ENCODE measurements at places on chromosomes 12 and 14.

DNA sequence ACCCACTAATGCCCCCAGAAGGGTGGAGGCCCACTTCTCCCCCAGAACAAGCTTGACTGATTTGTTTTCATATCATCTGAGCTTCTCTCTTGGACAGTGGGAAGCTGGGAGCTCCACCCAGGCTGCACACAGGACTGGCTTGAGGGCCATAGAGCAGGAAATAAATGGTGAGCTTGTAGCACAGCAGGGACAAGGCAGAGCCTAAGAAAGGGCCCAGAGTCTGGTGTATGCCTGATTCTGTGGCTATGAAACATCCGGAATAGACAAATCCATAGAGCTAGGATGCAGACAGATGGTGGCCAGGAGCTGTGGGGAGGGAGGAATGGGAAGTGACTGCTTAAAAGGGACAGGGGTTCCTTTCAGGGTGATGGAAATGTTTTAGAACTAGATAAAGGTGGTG lies 79.0 kb downstream of the ARL6IP4 start:
- no peak for DNase-seq

DNA sequence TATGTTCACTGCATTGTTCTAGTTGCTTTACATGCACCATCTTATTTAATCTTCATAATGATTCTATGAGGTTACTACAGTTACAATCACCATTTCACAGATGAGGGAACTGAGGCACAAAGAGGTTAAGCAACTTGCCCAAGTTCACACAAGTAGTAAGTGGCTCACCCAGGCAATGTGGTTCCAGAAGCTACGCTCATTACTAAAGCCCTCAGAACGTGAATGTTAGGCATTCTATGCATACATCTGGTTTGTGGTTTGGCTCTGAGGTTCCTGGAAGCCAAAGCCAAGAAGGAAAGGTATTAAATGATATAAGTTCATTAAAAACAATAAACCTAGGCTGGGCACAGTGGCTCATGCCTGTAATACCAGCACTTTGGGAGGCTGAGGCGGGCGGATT lies 14.4 kb upstream of the VRTN start:
- DNase-seq = peak; percentile 50

GRCh38 chr12:124805876-124806668 lies 57.6 kb downstream of the SCARB1 start:
- no peak for DNase-seq

DNA sequence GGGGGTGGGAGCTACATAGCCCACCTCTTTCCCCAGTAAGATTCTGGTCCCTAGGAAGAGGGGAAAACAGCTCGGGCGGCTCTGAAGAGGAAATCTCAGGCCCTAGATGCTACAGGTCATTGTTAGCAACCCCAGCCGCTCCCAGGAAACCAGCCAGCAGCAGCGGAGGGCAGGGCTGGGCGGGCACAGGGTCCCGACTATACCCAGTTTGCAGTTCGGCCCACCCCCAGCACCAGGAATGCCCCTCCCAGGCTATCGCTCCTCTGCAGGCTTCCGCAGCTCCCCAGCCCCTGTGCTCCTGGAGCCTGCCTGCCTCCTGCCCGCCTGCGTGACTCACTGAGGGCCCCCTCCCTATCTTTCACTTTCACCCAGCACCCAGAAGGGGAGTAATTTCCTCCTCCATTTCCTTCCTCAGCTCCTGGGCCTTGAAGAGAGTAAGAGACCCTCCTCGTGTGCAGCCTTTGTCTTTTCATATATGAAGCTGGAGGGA lies 27.2 kb upstream of the PNMA1 start:
- DNase-seq = no peak

- no peak for DNase-seq
Observed at GRCh38 chr14:55697414-55697861, 117.4 kb downstream of the KTN1 start.

DNA sequence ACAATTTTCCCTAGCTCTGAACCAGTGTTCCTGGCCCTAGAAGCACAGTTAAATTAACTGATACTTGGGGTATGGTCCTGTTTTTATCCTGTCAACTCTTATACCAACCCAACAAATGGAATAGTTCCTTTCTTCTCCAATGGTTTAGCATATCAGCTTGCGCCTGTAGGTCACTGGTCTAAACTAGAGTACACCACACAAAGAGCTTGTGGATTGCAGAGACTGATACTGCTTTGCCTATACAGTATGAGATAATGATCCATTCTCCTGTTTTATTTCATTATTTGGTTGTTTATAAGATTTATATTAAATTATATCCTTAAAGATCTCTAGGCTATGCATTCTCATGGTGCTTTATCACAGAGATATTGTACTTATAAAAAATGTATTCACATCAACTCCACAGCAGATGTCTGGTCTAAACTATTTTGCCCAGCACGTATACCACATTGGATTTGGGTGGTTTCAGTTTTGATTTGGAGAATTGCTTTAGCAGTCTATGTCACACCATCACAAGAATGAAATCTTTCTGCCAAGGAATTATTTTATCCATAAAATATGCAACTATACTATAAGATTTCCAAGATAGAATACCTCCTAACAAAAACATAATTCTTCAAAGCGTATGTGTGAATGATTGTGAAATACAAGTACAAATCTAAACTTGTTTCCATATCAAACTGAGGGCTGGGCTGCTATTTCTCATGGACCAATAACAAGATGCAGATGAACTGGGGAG lies 142.1 kb downstream of the SLC16A7 start:
- DNase-seq = no peak

DNA sequence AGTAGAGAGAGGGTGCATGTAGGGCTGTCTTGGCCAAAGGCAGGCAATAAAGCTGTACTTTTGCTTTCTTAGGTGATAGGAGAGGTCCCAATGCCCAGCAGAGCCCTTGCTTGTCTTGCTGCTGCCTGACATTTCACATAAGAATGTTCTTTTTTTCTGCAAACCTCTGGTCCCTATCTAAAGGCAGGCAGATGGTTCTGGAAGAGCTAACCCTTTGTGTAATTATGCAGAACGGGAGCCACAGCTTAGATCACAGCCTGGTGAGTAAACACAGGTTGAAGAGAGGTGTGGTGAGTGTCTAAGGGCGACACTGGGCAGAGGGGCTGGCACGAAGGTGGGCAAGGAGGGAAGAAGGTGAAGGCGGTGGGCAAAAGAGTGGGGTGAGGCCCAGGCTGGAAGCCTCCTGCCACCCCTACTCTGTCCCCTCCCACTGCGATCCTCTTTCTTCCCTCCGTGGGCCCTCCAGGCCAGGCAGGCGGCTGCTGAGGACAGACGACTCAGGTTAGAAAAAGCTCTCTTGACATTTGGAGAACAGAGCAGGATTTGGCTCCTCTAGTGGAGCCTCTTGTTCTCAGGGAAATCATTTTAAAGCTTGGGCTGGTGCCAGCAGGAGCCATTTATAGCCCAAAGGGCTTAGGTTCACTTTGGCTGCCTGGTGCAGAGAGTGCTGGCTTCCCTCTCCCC lies 42.8 kb downstream of the PRMT8 start:
- no peak for DNase-seq

GRCh38 chr12:131129839-131130238 lies 176.1 kb downstream of the ADGRD1 start:
- no peak for DNase-seq

DNA sequence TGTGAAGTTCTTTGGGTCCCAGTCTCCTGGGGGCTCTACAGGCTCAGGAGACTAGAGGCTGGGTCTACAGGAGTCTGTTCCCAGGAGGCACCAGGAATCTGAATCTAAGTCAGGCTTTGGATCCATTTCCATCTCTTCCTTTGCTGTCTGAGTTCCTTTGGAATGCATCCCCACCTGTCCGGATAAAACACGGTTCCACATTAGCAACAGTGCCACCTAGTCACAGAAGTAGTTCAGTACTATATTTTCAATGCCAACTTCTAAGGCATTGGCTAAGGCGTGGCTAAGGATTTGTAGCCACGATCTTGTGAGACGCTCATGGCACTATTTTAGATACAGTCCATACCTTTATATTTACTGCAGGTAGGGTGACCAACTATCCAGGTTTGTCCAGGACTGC lies 15.1 kb downstream of the ZC2HC1C start:
- DNase-seq = no peak

All from AG09319 (cell line).